ENCODE measurements at places on chromosomes 2 and 18.

- no peak for DNase-seq
Measured at GRCh38 chr18:3827236-3827845, 377.4 kb downstream of the TGIF1 start.

GRCh38 chr18:45662468-45662867 lies 47.2 kb downstream of the SLC14A2 start:
- DNase-seq: no peak

DNA sequence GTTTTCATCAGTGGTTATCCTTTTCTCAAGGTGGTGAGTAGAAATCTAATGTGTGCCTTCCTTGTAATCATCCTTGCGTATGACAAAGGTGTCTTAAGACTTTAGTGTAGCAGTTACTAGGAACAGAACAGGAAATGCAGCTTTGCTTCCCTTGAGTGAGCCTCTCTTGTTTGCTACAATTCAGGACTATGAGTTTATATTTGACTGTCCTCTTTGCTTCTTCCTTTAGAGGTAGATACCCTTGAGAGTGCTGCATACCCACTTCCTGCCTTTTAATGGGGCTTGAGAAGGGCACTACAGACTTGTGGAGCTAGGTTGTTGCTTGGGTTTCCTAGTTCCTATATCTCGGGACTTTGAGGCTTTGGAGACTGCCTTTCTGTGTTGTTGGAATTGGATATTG lies 3.8 kb downstream of the KCNJ13 start:
- DNase-seq: no peak

DNA sequence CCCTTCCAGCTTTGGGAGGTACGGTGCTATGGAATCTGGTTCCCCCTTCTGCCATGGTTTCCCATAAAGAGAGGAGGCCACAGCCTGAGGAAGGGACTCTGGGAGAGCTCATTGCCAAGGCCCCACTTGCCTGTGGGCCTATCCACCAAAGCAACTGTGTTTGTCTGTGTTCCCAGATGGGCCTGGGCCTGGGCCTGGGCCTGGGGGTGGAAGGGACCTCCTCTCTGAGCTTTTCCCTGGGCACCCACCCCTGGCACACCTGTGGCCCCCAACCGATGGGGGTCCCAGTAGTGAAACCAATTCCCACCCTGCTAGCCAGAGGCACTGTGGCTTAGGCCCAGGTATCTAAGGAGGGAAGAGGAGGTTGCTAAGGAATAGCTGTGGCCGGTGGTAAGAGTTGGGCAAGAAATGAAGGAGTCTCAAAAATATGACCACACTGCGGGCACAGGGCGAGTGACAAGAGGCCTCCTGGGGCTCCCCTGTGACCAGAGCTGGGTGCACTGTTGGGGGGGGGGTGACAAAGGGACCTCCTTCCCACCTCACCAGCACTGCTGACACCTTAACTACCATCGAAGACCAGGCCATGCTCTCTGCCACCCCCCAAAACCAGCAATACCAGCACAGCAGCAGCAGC lies 4.9 kb upstream of the DUSP2 start:
- no peak for DNase-seq

GRCh38 chr2:41963661-41964525 lies 83.9 kb upstream of the PKDCC start:
- DNase-seq: no peak

- DNase-seq: no peak
Measured at GRCh38 chr2:71901466-71901865, 246.2 kb downstream of the CYP26B1 start.

DNA sequence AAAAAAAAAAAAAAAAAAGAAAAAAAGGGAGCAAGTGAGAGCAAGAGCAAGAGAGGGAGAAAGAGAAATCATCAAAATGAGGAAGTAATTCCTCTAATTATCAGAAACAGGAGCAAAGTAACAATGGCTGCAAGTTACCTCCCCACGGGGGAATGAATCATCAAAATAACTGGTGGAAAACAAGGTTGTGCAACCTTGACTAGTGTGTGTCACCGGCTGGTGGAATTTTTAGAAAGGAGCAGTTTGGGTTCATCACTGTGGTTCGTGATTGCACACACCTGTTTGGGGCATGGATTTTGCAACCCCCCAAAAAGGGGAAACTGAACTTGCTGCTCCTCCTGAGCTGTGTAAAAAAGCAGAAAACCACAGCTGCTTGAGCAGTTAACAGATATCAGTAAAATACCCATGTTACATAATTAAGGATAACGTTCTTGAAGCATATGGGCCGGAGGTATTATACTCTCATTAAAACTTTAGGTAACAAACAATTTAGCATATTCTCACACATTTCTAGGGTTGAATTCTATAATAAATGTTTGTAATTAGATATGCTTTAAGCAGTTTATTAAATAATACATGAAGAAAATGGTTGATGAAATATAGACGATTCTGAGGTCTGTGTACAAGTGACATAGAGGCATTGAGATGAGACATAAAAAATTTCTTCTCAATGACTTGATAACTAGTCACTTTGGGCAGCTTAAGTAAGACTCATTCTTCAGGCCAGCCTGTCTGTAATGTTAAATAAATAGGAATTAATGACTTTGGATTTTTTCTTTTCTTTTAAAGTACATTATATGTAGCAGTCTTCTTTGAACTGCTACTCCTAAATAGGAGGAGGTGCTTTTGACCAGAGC lies 184.2 kb upstream of the ZEB2 start:
- no peak for DNase-seq

- no peak for DNase-seq
Measured at GRCh38 chr2:138359532-138359931, 142.0 kb upstream of the SPOPL start.

GRCh38 chr2:41123341-41123740 lies 671.5 kb upstream of the SLC8A1 start:
- DNase-seq: no peak

GRCh38 chr2:55899881-55900280 lies 23.7 kb downstream of the EFEMP1 start:
- DNase-seq: no peak

All from stimulated activated CD8-positive, alpha-beta memory T cell treated with anti-CD3 and anti-CD28 coated beads, Interleukin-7, amount 100 ng/mL, for 1 hour (primary cell).